Lower leg skin (tissue), 4 donors: ENCODE measurements at places on chromosomes 3 and 15.
A peak's percentile ranks its signal among the peaks of the same experiment; 100 is the strongest.

- no peak for DNase-seq
These were observed 20.2 kb upstream of the DIPK2A start for GRCh38 chr3:143951351-143951971.

GRCh38 chr15:89781891-89782618 is 5.9 kb downstream of the MESP2 start:
- DNase-seq: no peak

- DNase-seq: no peak
These were observed 547.1 kb downstream of the FHIT start for GRCh38 chr3:60703956-60704736.

DNA sequence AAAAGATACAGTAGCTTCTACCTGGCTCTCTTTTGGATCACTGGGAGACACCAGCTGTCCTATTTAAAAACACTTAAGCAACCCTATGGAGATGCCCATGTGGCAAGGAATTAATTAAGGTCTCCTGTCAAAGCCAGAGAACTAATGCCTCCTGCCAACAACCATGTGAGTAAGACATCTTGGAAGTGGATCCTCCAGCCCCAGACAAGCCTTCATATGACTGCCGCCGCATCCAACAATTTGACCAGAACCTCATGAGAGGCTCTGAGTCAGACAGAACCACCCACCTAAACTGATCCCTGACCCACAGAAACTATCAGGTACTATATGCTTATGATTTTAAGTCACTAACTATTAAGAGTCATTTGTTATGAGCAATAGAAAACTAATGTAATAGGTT is 22.3 kb downstream of the IFT80 start:
- no peak for DNase-seq

GRCh38 chr3:196350067-196350466 is 11.9 kb upstream of the TM4SF19 start:
- DNase-seq: no peak

DNA sequence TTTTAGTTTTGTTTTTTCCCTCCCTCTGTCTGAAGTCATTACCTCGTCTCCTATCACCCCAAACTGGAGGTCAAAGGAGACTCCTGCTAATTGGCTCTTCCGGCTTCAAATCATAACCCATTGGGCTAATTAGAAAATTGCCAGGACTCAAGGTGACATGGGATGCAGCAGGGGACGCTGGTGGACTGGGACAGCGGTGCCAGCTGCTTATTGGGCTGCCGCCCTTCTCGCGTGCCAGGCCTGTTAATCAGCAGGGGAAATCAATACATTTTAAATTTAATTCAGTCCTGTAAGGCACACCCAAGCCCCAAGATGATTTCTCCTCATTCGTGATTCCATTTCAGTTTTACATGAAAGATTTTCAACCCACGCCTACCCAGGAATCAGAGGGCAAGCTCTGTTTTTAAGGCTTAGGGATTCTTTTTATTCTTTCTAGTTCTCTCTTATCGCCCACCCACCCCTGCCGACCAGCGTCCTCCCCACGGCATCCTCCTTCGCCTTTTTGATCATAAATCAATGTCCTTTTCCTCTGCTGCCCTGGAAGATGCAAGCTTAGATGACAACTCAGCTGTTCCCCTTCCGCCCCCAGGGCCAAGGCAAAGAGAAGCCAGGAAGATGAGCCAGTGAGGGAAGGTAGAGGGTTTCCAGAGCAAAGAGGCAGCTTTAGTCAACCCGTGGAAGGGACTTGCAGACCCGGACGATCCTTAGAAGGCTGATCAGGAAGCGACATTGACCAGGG is 329.6 kb downstream of the UACA start:
- no peak for DNase-seq

GRCh38 chr3:33331414-33331813 is 54.2 kb downstream of the FBXL2 start:
- DNase-seq: no peak

- peak; percentile 35 for DNase-seq
These were observed 48.2 kb downstream of the SRGAP3 start for GRCh38 chr3:9201266-9201665.

DNA sequence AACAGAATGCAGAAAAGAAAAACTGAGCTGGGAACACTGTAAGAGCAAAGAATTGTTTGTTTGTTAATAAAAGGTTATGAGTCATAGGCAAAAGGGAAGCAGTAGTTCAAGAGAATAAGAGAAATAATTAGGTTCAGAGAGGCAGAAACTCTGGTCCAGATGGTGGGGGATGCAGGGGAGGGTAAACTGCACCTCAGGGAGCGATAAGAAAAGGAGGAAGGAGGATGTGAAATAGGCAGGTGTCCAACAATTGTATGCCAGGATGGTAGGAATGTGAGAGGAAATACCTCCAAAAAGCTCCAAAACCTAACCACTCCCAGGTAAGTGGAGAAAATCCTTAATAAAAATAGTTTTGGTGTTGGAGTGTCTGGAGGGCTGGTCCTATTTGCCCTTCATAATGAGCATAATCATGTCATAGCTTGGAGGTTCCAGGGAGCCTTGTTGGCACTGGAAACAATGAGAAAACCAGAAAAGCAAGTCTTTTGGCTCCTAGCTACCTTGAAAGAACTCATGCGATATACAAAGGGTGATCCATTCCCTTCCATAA is 405.4 kb upstream of the TBL1XR1 start:
- no peak for DNase-seq

GRCh38 chr3:108485146-108485545 is 25.2 kb downstream of the MYH15 start:
- no peak for DNase-seq

GRCh38 chr15:40256638-40257235 is 17.9 kb downstream of the PAK6 start:
- DNase-seq: no peak

DNA sequence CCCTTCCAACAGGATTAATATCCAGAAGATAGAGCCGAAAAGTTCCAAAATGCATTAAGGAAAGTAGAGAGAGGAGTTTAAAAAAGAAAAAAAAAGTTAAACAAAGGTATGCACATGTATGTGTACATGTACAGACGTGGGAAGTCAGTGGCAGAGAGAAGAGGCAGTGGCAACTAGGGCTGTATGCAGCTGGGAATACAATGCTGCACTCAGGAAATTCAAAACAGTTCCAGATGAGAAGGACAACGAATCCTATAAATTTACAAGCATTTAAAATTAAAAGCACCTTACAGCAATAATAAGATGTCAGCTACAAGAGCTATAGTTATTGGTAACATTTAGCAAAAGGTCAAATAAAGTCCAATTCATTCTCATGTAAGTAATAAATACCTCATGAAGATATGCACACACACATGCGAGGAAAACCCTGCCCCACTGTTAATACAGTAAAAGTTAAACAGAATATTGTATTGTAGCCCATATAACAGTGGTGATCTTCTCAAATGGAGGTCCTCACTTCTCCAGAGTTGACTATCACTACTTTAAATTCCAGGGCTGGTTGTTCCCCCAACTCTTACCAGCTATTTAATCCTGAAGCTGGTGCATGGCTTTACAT is 18.2 kb downstream of the MRPL3 start:
- no peak for DNase-seq

DNA sequence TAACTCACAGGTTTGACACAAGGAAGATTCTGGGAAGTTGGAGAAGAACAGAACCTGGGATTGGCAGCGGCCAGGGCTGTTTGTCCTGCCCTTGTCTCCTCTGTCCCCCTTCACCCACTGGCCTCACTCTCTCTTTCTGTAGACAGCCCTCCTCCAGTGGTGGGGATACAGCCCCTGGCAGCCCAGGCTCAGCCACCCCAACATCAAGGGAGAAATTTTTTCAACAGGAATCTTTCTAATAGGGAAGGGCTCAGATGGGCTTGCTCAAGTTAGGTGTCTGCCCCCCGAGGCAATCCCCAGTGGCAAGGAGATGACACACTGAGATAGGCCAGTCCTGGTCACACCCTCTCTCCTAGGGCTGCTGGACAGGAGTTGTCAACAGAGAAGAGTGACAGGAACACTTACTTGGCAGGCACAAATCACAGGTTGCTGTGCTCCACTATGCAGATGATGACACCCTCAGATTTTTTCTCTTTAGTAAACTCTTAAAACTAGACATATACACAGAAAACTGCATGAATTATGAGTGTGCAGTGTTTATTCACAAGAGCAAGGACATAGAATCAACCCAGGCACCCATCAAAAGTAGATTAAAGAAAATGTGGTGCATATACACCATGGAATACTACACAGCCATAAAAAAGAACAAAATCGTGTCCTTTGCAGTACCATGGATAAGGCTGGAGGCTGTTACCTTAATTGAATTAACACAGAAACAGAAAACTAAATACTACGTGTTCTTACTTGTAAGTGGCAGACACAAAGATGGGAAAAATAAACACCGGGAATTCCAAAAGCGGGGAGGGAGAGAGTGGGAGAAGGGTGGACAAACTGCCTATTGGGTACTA is 36.3 kb downstream of the PLA2G4D start:
- peak; percentile 57 for DNase-seq

- DNase-seq: no peak
These were observed 17.9 kb downstream of the CD80 start for GRCh38 chr3:119541547-119541946.

- no peak for DNase-seq
These were observed 53.7 kb downstream of the NKIRAS1 start for GRCh38 chr3:23863060-23863459.

DNA sequence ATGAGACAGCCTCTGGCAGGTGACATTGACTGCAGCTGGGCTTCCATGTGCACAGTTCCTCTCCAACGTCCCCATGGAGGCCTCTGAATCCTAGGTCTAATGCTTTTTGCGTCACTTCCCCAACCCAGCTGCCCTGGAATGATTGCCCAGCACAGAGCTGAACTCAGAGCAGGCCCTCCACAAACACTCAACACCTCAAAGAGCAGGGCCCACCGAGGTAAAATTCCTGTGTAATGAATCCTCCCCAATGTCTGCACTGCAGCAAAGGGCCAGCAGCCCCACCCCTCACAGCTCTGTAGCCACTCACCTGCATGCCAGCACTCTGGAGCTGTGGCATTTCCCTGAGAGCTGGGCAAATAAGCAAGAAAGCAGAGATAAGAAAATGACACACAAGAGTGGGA is 42.6 kb upstream of the DUSP7 start:
- no peak for DNase-seq

DNA sequence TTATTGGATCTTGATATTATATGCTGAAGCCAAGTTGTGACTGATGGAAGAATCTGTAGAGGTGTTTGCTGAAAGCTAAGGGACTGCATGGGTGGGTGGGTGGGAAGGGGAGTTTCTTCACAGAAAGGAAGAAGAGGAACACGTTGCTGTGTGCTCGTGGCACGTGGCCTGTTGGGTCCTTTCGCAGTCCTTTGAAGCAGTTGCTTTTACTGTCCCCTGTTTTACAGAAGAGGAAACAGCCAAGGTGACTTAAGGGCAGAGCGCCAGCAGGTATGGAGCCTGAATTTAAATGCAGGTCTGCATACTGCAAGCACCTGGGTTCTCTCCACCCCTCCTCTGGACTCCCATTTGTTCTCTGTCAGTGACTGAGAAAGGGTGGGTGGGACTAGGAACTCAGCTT is 59.4 kb upstream of the PRR23C start:
- no peak for DNase-seq

DNA sequence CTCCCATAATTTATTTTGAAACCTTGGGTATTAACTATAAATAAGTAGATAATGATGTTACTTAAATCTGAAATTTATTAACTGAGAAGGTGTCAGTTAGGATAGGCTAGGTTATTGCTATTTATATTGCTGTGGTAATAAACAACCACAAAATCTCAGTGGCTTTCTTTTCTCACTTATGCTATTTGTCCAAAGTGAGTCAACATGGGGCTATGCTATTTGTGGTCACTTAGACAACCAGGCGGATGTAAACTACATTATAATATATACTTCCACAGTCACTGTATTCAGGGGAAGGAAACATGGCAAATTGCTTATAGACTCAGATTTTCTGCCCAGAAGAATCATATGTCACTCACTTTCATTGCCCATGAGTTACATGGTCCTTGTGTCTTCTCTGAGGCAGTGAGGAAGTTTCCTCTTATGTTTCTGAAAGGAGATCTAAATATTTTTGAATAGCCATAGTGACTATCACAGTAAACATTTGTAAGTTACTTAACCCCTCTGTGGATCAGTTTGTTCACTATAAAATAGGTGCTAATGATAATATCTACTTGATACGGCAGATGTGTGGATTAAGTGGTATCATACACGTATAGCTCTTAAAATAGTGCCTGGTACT is 19.8 kb downstream of the HMG20A start:
- DNase-seq: no peak

GRCh38 chr3:46871222-46871621 is 6.3 kb upstream of the PTH1R start:
- no peak for DNase-seq

GRCh38 chr15:83775738-83776137 is 121.8 kb downstream of the ADAMTSL3 start:
- DNase-seq: no peak

GRCh38 chr15:50249704-50250103 is 15.8 kb downstream of the HDC start:
- no peak for DNase-seq

- DNase-seq: no peak
These were observed 42.4 kb downstream of the ZNF710 start for GRCh38 chr15:90043530-90044010.

- peak; percentile 44 for DNase-seq
These were observed 13.0 kb downstream of the IL16 start for GRCh38 chr15:81209635-81210034.

GRCh38 chr3:153961494-153961893 is 159.7 kb upstream of the ARHGEF26 start:
- DNase-seq: no peak

DNA sequence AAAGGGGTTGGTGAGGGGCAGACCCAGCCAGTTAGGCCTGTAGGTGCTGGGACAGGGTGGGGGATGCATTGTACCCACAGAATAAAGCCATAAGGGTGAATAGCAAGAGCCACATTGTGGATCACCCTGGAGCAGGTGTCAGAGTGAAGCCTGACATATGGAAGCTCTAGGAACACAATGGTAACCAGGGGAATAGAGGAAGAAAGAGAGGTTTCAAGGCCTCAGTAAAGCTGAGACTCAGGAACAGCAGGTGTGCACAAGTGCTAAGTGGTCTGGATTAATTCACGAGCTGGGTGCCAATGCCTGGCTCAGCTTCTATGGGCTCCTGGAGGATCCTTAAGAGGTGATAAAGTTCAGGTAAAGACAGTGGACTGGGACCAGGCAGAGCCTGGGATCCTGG is 323.7 kb upstream of the CTNNB1 start:
- DNase-seq: no peak

DNA sequence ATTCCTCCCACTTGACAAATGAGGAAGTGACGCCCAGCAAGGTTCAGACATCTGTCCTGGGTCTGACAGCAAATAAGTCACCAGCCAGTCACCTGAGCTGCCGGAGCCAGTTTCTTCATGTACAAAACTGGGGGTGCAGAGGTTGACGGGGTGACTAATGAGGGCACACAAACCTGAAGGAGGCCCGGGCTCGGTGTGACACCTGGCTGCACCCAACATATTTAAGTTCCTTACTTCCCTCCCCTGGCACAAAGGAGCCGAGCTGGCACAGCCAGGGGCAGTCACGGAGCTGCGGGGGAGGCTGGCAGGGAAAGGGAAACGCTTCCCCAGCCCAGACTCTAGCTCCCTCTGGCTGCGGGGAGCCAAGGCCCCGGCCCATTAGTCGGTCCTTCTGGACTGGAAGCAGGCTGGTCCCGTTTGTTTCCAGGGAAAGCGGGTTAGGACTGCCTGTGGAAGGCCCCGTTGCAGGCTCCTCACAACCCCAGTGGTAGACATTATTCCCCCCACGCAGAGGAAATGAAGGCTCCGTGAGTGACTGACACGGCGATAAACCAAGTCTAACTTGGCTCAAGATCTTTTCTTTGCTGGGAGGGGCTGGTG is 2.3 kb downstream of the FBXL22 start:
- DNase-seq: peak; percentile 91

- DNase-seq: no peak
These were observed 108.5 kb downstream of the CACNA1D start for GRCh38 chr3:53602866-53603265.

GRCh38 chr3:114566162-114566755 is 272.4 kb downstream of the TIGIT start:
- DNase-seq: no peak
